Adipocyte (in vitro differentiated cells): ENCODE measurements at places on chromosomes 1 and 21.

DNA sequence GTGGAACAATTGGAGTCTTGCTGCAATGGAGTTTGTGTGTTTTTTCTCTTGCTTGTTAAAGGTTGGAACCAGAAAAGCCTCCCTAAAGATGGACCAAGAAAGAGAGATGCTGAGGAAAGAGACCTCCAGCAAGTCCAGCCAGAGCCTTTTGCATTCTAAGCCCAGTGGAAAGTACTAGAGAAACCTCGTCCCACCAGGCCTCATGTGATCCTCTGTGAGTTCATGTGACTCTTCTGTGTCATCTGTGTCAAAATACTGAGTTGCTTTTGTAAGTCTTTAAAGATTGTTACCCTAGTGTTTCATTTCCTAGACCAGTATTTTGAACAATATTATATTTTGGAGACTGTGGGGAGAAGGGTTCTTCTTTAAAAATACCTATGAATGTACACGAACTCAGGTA, 12.5 kb upstream of the EFHD2 start:
- DNase-seq, result no peak

DNA sequence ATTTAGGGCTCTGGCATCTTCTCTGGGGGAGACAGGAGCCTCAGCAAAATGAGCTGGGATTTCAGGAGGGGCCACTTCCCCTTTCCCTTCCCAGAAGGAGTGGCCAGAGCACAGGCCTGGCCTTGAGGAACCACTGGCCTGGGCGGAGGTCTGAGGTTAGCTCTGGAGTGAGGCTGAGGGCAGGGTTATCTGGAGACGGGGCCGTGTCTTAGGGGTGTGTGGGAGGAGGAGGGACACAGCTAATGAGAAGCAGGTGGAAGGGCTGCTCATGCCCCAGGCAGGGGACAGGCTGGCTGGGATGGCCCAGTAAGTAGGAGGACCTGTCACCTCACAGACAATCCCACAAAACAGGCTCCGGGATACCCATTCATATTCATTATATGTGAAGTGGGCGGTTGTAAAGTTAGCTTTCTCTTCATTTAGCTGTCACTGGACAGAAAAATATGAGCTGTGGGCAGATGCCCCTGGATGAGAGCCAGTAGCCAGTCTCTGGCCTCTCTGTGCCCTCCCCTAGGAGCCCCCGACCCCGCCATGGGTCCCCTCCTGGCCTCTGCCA, 12.4 kb downstream of the ALX3 start:
- DNase-seq, result peak; percentile 46

- DNase-seq, result no peak
Observed at GRCh38 chr1:100377590-100378361, 25.5 kb downstream of the CDC14A start.

DNA sequence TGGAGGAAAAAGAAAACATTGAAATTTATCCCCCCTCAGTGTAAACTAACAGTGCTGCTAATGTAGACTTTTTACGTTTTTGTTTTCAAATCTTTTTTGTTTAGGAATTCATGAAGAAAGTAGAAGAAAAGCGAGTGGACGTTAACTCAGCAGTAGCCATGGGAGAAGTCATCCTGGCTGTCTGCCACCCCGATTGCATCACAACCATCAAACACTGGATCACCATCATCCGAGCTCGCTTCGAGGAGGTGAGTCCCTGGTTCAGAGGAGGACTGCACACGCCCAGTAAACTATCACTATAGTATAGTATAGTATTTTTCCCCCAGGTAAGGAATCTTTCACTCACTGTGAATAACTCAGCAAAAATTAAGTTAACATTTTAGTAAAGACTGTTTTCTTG, 37.8 kb upstream of the BMP8A start:
- DNase-seq, result no peak

DNA sequence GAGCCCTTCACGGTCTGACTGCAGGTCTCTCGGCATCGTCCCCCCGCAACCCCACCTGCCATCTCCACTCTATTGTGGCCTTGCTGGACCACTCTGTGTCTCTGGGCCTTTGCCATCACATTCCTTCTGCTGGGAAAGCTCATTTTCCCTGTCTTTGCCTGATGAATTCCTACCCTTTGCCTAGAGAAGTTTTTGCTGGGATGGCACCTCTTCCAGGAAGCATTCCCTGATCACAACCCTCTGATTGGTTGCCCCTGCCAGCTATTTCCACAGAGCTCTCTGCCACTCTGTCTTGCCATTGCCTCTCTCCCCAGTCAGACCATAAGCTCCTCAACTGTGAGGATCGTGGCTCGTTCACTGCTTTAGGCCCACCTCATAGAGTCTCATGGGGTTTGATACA, 28.9 kb upstream of the GPR37L1 start:
- no peak for DNase-seq

DNA sequence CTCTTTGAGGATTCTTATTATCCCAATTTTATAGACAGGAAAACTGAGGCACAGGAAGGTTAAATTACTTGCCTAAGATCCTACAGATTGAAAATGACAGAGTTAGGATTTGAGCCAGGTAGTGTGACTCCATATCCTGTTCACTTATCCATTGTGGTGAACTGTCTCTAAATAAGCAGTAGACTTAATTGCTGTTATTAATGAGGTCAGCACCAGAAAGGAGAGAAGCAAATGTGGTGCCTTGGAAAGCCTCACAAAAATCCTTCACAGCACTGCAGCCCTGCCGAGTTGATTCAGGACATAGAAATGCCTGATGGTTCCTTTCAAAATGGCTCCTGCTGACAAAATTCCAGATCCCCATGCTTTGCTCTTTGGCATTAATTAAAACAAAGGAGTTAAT, 193.3 kb upstream of the BEND5 start:
- no peak for DNase-seq

- no peak for DNase-seq
Observed at GRCh38 chr1:204502241-204502640, 7.6 kb upstream of the PIK3C2B start.

DNA sequence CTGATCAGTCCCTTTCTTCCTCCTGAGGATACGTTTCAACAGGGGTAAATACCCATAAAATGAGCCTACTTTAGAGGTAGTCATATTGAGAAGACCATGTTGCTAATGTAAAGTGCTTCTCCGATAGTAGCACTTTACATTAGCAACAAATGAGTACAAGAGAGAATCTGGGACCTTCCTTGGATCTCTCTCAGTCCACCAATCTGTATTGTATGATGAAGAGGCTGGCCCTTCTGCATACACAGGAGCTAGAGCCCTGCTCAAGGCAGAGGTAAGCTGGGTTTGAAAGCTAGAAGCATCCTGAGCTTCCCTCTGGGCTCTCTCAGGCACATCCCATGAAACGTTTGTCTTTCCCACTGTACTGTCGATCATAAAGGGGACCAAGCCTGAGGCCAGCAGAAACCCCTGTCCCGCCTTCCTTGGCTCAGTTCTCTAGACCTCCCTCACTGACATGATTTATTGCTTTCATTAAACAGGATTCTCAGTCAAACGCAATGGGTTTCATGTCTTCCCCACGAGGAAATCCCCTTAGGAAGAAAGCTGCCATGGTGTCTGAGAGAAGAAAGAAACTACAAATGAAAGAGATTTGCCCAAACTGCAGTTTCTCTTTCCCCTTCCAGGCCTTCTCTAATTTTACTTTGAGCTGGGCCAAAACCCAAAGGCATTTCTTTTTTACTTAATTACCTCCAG, 62.8 kb upstream of the BCAR3 start:
- DNase-seq, result no peak

DNA sequence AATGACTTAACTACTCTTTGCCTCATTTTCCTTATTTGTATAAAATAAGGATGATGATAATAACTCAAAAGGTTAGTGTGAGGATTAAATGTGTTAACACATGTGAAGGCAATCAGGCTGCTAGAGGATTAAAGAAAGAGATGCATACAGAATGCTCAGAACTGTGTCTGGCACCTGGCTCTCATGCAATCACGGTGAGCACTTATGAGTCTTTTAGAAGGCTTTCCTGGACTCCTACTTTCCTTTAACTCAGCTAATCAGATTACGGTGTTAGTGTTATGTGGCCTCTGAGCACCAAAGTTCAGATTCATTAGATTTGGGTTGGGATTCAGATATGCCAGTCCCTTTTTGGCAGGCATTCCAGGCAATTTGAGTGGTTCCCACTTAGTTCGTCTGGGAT, 311.6 kb upstream of the USP24 start:
- DNase-seq, result no peak

DNA sequence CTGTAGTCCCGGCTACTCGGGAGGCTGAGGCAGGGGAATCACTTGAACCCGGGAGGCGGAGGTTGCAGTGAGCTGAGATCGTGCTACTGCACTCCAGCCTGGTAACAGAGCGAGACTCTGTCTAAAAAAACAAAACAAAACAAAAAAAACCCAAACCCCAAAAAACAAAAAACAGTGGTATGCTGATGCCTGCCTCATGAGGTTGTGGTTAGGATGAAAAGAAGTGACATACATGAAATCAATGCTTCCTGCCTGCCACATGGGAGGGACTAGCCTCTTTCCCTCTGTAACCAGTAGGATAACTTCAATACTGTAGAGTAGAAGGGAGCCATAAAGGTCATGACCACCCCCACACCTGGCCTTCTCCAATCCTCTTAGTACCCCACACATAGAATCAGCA, 55.2 kb downstream of the TENT5C start:
- no peak for DNase-seq

DNA sequence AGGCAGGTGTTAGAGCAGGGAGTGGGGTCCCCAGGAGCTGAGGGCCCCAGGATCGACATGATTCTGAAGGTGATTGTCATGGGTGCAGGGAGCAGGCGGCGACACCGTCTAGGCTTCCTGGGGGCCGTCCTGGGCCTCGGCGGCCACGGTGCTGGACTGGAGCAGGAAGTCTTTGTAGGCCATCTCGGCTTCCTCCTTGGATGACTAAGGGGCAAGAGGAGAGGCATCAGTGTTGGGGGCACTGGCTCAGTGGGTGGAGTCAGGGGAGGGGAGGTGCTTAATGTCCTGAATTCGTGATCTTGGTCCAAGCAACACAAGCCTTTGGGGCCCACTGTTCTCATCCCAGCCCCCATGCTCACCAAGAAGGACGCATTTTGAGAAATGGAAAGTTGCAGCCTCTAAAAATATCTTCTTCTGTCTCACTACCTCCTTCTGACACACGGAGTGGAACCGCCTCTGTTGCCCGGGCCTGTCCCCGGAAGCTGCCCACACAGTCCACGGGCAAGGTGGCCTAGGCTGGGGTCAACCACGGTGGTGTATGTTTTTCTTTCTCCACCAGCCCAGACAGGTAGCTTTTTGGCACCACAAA, 8.6 kb upstream of the FCMR start:
- no peak for DNase-seq

- DNase-seq, result peak; percentile 20
Observed at GRCh38 chr21:32278103-32278502, 746 bp downstream of the MIS18A start.

DNA sequence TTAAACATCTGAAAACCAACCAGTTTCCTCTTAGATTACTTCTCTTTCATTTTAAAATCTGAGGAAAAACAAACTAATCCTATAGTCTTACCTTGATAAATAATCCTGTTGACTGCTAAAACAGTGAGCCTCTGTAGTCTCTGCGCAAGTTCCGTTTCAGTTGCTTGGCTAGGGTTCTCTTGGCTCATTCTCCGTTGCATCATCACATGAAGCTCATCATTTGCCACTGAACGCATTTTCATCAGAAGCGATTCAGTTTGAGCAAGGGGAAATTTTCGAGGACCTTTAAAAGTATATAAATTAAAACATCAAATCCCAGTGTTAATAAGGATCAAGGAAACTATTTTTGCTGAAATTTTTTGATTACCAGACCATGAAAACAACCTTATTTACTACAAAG, 96.7 kb upstream of the GNG4 start:
- DNase-seq, result no peak

GRCh38 chr21:32645261-32646182, 33.3 kb upstream of the CFAP298 start:
- DNase-seq, result no peak

- DNase-seq, result no peak
Observed at GRCh38 chr21:14685568-14685967, 139.5 kb upstream of the SAMSN1 start.

DNA sequence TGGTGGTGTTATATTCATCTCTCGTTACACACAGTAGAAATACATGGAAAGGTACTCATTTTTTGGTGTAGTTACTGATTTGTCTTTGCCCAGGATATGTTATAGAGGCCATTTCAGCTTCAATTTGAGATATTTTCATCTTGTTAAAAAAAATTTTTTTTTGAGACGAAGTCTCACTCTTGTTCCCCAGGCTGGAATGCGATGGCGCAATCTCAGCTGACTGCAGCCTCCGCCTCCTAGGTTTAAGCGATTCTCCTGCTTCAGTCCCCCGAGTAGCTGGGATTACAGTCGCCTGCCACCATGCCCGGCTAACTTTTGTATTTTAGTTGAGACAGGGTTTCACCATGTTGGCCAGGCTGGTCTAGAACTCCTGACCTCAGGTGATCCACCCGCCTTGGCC, 19.0 kb downstream of the MORC3 start:
- DNase-seq, result no peak

DNA sequence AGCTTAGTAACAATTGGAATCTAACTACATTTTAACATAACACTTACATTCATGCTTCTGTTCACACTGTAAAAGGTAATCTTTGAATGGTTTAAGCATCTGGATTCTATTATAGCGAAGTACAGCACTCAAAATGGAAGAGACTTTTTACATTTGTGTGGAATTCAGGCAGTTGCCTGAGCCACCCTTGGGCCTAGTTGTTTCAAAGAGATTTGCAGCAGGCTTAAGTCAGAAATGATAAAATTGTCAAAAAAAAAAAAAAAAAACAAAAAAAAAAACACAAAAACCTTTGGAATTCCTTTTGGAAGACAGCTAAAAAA, 199.9 kb downstream of the LYPLAL1 start:
- DNase-seq, result no peak

DNA sequence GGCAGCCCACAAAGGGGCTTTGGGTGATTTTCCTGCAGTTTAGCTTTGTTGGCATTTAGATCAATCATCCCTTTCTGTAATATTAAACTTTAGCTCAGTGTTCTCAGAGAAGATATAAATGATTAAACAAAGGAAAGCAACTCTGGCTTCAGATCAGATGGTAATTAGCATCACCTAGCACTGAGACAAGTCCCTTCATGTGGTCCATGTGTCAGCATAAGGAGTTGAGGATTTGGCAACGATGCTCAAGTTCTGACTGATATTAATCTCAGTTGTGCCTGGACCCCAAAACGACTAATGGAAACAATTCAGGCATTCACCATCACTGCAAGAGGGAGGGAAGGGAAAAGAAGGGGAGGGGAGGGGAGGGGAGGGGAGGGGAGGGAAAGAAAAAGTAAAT, 60.4 kb downstream of the SEC16B start:
- DNase-seq, result no peak

GRCh38 chr1:54574158-54574778, 26.2 kb downstream of the ACOT11 start:
- DNase-seq, result no peak

- DNase-seq, result no peak
Observed at GRCh38 chr1:119827010-119827409, 15.8 kb upstream of the REG4 start.

GRCh38 chr1:247913786-247914185, 6.3 kb upstream of the OR2T8 start:
- no peak for DNase-seq

GRCh38 chr1:193741228-193741627, 554.8 kb upstream of the B3GALT2 start:
- no peak for DNase-seq

DNA sequence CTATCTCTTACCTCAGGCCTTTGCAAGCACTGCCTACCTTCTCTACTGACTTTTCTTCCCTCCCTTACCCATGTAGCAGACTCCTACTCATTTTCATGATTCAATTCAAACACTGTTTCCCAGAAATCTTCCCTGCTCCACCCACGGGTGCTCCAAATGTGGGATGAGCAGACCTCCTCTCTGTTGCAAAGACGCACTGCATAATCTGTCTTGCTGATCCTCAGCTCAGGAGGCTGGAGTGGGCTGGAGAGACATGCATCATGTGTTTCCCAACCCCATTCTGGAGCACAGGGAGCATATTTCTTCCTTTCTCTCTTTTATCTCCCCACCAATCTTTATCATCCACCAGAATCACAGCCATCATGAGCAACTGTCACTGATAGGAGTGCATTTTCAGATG, 459.9 kb upstream of the NFIA start:
- DNase-seq, result no peak
